ENCODE measurements at places on chromosomes 12 and 14.

- no peak for DNase-seq
Measured at GRCh38 chr12:64083285-64084210, 138.5 kb downstream of the KICS2 start.

GRCh38 chr14:95297832-95298231 is 21.9 kb downstream of the CLMN start:
- no peak for DNase-seq

DNA sequence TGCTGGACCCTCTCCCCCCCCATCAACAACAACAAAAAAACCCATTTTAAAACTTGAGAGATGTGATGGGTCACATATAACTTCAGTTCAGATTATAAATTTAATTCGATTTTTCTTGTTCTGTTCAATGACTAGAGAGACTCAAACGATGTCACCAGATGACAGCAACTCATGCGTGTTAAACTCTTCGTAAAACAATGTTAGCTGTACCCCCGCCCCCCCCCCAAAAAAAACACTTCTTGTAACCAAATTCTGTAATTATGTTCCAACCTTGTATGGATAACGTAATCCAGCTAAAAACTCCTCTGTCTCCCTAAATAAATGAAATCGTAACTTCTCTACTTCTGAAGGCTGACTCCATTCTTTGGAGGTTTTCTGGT is 614 bp upstream of the NACA start:
- no peak for DNase-seq

DNA sequence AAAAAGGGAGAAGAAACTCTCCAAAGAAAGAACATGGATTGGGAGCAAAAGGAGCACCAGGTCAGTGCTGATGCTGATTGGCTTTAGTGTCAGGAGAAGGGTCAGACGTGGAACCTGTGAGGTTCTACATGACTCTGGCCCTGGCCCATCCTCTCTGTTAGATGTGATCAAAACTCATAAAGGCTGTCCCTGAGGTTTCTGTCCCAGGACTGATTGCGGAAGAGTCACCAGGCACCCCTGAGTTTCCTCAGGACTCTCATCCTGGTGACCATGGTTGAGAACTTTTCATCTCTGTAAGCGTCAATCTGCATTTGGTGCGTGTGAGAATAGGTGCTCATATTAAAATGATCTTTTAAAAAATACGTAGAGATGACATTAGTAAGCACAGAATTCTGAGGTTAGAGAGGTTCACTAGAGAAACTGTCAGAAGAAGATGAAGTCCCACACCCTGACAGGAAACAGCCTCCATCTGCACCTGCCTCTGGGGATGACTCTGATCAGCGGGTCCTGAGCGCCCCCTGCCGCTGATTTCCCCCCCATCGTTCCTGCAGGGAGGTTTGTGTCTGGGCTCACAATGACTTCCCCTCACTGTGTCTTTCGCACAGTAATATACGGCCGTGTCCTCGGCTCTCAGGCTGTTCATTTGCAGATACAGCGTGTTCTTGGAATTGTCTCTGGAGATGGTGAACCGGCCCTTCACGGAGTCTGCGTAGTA is 741.8 kb downstream of the TMEM121 start:
- DNase-seq: no peak

DNA sequence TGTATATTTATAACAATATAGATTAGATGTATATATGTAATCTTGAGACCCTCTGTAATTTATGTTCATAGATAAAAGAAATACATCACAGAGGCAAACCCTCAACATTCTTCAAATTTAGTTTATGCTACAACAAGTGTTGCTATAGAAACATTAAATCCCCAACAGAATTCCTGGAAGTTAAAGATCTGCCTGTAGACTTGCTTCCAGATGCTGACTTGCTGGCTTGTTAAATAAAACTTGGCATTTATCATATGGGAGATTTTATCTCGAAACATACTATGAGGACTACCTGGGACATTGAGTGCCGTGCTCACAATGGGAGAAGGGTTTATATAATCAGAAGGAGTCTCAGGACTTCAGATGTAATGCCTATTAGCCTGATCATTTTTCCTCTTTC is 136.3 kb upstream of the PLXNC1 start:
- no peak for DNase-seq
